ENCODE measurements at places on chromosomes 16 and 17.
A peak's percentile ranks its signal among the peaks of the same experiment; 100 is the strongest.

- no peak for DNase-seq
These were observed 159.5 kb downstream of the RBFOX1 start for GRCh38 chr16:7492122-7492521.

DNA sequence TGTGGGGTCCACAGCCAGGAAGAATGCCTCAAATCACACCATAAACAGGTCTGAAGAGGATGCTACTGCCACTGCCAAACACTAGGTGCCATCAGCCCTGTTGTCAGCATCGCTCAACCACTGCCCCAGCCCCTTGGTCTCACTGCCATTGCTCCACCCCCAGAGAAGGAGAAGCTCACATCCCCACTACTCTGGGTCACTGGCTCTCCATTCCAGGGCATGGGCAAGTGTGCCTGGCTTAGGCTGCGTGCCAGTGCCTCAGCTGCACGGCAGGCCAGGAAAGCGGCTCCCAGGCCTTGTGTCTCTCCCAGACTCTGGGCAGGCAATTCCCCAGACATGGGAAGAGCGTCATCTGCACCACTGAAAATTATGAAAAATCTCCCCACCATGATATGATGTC lies 1.2 kb upstream of the IGSF6 start:
- no peak for DNase-seq

- DNase-seq: no peak
These were observed 2.4 kb downstream of the SLC25A35 start for GRCh38 chr17:8292639-8293395.

- peak; percentile 45 for DNase-seq
These were observed 22.9 kb downstream of the DHRS7C start for GRCh38 chr17:9768381-9768934.

DNA sequence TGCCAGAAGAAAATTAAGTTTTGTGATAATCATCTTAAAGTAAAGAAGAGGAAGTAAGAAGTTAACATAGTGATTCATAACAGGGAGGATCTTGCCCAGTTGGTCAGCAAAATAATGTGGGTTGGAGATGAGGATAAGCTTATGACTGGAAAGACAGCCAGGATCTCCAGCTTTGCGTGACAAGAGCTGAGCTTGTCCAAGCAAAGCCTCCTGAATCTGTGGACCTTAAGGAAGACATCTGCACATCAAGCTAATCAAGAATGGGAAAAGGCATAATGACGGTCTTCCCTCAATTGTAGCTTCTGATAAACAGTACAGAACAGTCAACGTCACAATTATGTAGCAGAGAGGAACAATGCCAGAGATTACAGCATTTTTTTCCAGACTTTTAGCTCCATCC lies 744.7 kb upstream of the GOT2 start:
- DNase-seq: no peak

DNA sequence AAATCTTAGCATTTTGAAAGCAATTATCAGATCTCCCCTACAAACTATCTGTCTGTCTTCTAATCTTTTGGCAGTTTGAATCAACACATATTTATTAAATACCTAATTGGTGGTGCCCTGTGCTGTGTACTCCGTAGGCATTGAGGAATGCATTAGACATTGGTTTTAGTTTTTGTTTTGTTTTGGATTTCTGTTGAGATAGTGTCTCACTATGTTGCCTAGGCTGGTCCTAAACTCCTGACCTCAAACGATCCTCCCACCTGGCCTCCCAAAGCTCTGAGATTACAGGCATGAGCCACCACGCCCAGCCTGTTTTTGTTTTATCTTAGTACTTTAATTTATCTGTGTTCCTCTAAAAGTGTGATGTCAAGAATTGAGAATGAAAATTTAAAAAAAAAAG lies 124.8 kb upstream of the RBL2 start:
- DNase-seq: no peak

DNA sequence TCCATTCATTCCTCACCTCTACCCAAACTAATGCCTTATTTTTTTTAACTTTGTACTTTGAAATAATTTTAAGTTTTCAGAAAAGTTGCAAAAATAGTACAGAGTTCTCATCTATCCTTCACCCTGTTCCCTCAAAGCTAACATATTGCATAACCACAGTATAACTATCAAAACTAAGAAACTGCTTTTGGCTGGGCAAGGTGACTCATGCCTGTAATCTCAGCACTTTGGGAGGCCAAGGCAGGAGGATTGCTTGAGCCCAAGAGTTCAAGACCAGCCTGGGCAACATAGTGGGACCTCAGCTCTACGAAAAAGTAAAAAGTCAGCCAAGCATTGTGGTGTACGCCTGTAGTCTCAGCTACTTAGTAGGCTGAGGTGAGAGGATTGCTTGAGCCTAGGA lies 147.7 kb downstream of the SKAP1 start:
- DNase-seq: no peak

GRCh38 chr17:55644346-55644745 lies 78.3 kb downstream of the TMEM100 start:
- no peak for DNase-seq

DNA sequence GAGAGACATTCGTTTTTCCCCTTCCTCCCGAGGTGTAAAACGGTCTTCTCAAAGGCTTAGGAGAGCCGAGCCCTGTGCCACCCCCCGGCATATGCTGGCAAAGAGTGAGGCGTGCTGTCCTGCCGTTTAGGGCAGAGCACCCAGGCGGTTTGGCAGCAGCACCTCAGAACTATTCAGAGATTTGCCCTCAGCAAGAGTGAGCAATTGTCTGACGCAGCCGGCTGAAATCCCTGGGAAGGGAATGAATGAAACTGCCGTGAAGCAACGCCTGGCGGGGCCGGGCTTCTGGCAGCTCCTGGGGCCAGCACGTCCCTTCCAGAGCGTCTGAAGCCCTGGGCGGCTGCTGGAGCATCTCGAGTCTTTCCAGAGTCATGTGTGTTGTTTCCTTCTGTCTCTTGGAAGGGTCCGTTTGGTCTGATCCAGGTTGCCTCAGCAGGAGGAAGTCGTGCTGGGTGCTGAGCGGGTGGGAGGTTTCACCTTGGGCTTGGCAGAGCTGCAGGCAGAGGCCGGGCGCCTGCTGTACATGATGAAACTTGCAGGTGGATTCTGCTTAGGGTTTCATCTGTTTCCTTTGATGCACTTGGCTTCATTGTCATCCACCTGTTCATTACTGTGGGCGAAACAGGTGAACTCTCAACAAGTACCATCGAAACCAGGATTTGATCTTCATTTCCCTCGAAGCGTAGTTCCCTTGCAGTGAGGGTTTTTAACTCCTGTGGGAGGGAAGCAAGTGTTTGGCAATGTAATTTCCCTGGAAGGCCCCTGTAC lies 35.4 kb downstream of the TBCD start:
- DNase-seq: no peak

GRCh38 chr17:29331708-29332085 lies 37.7 kb upstream of the NUFIP2 start:
- DNase-seq: no peak

Data from left lung (tissue), 14 donors.